ENCODE measurements at places on chromosomes 2 and 18.

DNA sequence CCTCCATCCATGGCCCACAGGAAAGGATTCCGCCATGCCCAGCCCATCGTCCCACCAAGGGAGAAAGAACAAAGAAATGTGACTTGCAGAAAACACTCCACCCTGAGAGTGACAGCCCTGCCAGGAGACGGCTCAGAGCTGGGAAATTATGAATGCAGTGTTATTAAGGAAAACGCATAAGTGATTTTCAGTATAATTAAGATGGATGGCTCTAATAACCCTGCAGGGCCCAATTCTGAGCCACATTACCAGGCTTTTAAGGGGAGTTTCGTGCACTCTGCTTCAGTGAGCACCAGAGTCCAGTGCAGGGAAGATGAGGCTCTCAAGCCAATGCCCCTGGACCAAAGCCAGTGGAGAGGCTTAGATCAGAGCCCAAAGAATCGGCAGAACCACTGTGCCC lies 10.6 kb upstream of the TEX51 start:
- no peak for DNase-seq

DNA sequence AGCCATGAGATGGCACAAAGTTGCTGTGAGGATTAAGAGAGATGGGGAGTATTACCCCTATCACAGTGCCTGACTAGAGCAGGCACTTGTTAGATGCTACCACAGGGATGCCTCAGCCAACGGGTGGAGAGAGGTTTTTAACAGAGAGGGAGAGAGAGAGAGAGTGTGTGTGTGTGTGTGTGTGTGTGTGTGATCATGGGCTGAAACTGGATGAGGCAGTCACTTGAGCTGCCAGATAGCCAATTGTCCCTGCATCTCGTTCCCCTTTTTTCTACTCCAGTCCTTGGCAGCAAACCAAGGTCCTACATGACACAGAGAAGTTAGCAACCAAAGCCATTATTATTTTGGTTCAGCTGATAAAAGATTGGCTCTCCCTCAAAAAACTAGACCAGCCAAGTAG lies 3.0 kb downstream of the CD8A start:
- DNase-seq: peak; percentile 70

DNA sequence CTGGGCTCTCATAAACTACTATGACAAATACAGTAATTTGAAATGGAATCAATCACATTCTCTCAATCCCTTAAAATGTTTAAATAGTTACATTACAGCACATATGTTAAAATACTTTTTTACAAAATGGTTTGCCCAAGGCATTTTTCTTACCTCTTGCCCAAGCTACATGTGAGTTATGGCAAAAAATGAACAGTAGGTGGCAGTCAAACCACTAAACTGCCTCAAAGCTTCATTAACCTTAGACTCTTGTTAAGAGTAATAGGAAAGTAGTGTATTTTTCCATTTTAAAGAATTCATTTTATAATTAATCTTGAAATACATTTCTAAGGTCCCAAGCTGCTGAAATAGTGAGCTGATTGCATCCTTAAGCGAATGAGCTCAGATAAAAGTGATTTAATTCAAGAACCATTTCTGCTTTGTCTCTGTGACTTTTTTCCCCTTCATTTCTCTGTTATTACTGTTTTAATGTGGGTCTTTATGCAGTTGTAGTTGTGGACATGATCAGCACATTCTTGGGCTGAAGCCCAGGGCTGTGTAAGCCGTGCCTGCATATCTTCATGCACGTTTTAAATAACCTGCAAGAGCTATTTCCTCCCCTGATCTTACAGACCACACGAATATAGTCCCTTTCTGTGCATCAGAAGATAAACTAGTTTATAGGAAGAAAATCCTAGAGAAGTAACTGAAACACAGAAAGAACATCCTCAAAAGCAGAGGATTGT lies 311.8 kb downstream of the LNPK start:
- DNase-seq: peak; percentile 86

DNA sequence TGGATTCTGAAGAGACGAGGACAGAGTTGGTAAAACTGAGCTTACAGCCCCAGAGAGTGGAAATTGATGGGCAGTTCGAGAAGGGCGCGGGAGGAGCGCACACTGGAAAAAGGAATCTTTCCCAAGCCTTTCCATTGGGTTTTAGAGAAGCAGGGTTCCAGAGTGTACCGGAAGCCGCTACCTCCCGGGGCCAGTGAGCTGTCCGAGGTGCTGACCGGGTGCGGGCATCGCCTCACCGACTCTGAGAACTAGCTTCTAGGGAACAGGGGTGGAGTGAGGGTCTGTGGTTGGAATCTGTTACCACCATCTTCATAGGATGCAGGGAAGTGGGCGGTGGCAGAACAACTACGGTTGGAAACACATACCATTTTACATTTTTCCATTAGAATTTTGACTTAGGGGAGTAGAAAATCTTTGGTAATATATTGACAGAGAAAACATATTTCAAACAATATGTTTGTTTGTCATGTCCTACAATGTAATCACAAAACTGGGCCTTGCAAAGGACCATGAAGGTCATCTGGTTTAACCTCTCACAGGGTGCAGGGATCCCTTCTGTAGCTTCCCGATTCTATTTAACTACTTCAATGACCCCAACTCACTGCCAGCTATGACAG lies 724 bp downstream of the NMS start:
- DNase-seq: no peak
